ENCODE measurements at places on chromosomes 4 and X.

- peak; percentile 83 for DNase-seq
Observed at GRCh38 chr4:161767116-161767515, 396.7 kb downstream of the FSTL5 start.

GRCh38 chr4:184955636-184956035 is 62.7 kb upstream of the HELT start:
- no peak for DNase-seq

DNA sequence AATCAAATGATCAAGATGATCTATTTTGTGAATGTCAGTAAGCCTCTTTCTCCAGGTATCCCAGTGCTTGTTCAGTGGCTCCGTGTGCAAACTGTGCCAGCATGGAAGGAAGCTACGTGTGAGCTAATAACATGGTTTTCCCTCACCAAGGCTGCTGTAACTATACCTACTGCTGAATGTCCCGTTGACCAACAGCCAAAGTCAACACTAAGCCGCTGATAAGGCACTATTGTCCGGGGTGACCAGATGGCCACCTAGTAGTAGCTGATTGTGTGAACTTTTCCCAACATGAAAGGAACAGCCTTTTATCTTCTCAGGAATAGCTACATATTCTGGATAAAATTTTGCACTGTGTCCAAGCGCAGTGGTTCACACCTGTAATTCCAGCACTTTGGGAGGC is 58.0 kb upstream of the ABCG2 start:
- DNase-seq, result no peak

GRCh38 chr4:164239976-164240375 is 514.0 kb upstream of the SMIM31 start:
- DNase-seq, result no peak

- DNase-seq, result peak; percentile 3
Observed at GRCh38 chrX:70479922-70480659, 35.5 kb downstream of the DLG3 start.

DNA sequence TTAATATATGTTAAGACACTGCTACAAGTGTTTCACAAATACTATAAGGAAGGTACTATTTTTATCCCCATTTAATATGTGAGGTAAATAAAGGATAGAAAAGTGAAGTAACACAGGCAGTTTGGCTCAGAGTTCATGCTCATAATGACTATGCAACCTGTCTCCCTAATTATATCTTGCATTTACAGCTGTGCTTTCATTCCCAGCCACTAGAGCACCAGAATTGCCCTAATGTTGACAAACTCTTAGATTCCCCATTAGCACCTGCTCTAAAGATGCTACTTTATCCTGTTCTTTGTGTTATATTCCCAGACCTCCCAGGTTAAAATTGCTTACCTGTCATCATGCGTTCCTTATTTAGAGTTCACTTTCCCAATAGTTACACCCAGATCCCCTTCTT is 833.6 kb downstream of the CCSER1 start:
- no peak for DNase-seq

- DNase-seq, result peak; percentile 6
Observed at GRCh38 chr4:172819353-172819752, 349.3 kb upstream of the GALNT7 start.

DNA sequence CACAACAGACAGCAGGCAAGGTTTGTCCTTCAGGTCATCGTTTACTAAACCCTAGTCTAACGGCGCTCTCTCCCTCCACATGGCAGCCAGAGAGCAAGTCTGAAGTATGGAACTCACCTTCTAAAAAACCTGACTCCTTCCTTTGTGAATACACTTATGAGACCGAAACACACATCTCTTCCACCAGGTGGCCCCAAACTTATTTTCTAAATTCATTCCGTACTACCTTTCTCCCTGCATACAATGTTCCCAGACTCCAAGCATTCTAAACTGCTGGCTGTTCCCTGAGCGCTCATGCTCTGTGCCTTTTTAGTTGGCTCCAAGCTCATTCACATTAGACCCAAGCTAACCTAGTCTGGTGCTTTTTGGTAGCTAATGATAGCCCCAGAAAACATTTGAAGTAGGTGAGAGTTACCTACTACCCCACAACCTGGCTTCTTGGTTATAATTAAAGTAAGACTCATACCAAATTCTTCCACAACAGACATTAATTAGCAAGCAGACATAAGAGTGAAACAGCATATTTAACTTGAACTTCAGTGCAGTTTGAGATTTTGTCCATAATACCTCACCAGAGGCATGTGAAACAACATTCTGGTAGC is 67.6 kb upstream of the DCLK2 start:
- peak; percentile 70 for DNase-seq

Measured in ELR (cell line).